ENCODE measurements at places on chromosomes 11 and 22. TPM values are rescaled to one million over a fixed set of nuclear protein-coding genes. Genes with fewer than 3 reads are reported as not detected.

DNA sequence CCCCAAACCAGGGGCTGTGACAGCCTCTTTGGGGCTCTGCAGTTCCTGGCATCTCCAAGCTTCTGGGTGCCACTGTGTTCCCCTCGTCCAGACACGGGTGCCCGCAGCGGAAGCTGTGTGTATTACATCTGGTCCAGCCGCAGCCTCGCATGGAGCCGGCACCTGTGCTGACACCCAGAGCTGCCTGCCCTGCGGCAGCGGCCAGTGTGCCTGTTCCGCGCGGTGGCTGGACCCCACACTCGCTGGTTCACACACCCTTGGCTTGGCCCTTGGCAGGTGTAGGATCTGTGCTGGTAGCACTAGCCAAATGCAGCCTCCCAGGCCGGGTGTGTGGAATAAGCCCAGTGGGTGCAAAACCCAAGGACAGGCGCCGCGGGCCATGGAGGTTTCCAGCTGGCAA lies 24.5 kb upstream of the RNASEH2C start:
- DNase-seq, result no peak

DNA sequence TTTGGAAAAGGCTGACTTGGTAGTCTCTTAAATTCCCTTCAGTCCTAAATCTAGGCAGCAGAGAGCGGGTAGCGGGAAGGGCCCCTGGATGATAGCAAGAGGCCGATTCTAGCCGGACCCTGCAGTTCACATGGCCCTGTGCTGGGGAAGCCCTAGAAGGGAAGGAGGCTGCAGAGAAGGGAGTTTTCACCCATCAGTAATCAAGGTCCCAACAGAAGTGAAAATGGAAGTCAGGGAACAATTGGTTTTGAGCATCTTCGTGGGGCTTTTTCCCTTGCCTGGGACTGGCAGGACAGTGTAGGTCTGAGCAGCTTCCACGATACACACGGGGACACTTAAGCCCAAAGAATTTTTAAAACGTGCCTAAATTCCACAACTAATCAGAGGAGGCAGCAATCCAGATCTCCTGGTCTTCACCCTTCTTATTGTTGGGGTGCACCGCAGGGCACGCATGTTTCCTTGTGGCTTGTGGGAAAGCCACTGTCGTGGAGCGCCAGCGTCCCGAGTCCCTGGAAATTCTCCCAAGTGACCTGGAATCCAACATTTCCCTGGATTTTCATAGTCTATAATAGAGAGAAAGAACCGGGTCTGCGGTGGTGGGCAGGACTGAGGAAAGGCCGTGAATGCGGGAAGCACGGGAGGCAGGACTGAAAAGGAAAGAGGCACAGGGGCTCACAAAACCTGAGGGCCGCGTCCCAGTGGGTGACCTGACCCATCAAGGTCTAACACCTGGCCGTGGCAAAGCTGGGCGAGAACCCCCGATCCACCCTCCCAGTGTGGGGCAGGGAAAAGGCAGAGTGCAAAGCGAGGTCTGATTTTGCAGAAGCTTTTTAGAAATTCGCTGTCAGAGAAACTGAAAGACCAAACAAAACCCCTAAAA lies 846 bp upstream of the OAF start:
- no peak for DNase-seq

DNA sequence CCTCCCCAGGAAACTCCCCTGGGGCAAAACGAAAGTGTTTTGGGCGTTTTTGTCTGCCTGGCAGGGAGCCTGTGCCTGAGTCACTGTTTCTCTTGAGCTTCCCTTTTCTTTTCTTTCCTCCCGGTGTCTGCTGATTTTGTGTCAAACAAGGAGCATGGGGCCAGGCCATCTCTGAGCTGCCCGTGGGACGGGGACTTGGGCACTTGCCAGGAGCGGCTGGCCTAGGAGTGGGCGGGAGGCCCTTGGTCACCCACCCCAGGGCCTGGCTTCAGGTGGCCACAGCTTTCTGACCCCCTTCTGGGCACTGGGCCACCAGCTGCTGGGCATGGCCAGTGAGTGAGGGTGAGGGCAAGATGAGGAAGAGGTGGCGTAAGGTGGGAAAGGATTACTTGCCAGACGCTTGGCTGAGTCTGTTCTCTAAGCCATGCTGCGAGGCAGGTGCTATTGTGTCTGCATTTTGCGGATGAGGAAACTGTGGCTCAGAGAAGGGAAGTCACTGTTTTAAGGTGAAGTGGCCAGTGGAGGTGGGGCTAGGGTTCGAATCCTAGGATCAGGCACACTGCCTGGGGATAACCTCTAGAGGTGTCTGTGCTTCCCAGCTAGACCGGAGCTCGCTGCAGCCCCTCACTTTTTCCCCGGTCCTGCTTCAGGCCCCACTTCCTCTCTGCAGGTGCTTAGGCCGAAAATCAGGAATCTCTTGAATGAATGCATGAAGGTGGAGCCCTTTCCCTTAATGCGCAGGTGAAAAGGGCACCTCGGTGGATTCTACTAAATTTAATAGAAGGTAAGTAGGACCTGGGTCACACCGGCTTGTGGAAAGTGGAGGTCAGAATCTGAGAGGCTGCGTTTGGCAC lies 7.8 kb upstream of the NFAM1 start:
- DNase-seq, result no peak

- no peak for DNase-seq
Observed at GRCh38 chr11:59199546-59200422, 12.9 kb downstream of the MPEG1 start.

The C11orf97 gene
- total RNA-seq, result not detected

DNA sequence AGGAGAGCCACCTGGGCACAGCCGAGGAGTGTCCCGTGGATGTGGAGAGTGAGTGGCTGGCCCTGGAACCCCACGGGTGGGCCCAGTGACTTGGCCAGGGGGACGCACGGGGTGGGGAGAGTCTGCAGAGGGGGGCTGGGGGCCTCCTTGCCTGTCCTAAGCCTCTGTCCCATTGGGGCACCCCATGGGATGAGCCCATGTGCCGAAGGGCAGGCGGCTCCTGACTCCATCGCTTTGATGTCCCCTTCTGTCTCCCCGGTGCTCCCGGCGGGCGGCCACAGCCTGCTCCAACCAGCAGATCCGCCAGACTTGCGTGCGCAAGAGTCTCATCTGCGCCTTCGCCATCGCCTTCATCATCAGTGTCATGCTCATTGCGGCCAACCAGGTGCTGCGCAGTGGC lies 9.4 kb downstream of the CABP7 start:
- DNase-seq, result no peak

The TRPT1 gene
- 32.2 TPM for total RNA-seq

The HSPB2 gene
- not detected for total RNA-seq

The RNH1 gene
- total RNA-seq, result 136 TPM

The SAA4 gene
- total RNA-seq, result not detected

DNA sequence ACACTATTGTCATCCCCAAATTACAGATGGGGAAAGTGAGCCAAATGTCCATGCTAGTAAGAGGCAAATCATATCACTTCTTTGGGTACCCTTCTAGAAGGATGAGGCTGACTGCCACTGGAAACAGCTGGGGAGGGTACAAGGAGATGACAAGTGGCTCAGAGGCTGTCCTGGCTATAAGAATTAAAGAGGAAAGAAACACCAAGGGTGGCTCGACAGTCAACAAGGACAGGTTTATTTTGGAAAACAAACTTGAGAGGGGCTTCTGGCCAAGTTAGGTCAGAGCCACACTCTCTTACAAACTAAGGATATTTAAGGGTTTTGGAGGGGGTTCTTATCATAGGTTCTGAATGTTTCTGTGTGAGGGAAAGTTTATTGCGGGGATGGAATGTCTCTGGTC lies 2.1 kb upstream of the MIF start:
- DNase-seq, result no peak

DNA sequence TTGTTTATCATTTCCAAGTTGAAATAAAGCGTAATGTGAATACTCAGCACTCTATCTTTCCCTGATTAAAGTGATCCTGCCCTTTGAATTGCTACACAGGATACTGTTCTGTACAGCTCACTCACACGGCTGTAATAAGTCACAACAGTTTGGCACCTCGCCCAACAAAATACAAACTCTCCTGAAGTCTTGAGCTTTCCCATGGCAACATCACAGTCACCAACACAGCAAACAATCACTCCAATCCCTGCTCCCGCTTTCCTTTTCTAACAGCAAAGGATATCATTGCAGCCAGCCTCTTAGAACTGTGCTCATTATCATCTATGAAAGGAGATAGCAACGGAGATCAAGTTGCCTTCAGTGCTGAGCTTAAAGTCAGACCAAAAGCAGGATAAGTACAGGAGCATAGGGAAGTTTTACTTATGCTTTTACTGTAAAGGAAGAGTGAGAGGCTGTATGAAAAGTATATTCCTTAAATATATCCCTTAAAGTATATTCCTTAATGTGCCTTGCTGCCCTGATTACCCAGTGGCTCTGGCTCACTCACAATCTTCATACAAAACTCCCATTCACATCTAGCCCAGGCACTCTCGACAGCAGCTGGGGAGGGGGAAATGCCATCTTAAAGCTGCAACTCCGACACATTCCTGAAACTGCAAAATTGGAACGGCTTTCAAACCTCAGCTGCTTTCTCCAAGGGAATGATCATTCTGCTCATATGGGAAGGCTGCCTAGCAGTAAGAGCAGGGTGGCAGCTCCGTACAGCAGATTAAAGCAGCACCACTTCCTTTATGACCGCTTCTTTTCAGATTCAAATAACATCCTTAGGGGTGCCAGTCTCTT lies 35.8 kb downstream of the MAML2 start:
- DNase-seq, result no peak

GRCh38 chr11:129951201-129951865 lies 51.3 kb downstream of the PRDM10 start:
- no peak for DNase-seq

The SYT8 gene
- total RNA-seq, result not detected

The UBQLN3 gene
- not detected for total RNA-seq

GRCh38 chr22:22233081-22233480 lies 11.5 kb upstream of the VPREB1 start:
- no peak for DNase-seq

The RFPL1 gene
- total RNA-seq, result not detected

- DNase-seq, result no peak
Observed at GRCh38 chr22:31610611-31611010, 51.4 kb downstream of the PISD start.

The PDE2A gene
- 9.0 TPM for total RNA-seq

The SLC22A8 gene
- total RNA-seq, result not detected

- no peak for DNase-seq
Observed at GRCh38 chr11:75639762-75640181, 29.1 kb downstream of the MAP6 start.

- no peak for DNase-seq
Observed at GRCh38 chr22:24975813-24976341, 23.4 kb downstream of the KIAA1671 start.

- DNase-seq, result no peak
Observed at GRCh38 chr11:119011476-119012053, 6.6 kb downstream of the RPS25 start.

DNA sequence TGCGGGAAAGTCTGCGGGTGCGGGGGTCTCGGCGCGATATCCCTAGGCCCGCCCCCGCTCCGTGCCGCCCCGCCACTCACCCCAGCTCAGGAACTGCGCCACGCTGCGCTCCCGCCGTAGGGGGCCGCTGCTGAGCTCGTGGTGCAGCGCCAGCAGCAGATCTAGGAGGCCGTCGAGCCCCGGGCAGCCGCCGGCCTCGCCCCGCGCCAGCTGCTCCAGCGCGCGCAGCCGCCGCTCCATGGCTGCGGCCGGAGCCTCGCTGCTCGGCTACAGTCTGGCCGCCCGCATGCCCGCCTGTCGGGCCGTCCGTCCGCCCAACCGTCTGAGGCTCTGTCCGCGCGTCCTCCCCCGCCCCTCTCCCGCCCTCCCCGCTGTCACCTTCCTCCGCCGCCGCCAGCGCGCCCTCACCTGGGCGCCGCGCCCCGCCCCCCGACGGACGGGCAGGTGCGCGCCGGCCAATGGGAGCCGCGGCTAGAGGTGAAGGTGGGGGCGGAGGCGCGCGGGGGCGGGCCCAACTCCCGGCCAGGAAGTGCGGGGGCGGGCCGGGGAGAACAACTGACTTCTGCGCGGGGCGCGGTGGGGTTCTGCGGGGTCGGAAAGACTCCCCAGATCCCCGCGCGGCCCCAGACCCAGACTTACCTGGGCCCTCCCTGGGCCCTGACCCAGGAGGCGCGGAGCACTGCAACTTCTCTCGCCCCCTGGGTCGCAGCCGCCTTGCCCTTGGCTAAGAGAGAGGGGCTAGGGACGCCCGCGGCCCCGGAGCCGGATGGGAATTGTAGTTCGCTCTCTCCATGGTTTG lies at the start of gene CDC42BPG:
Gene CDC42BPG, minus strand, starts transcription at position 324 of the 799 bp plus-strand sequence. Its CDS starts 84 bp downstream, at position 240.
- peak; percentile 76 for DNase-seq

The DRD4 gene
- 1.9 TPM for total RNA-seq

- DNase-seq, result no peak
Observed at GRCh38 chr11:78315724-78316123, 101.9 kb downstream of the GAB2 start.

The CTNND1 gene
- 10.4 TPM for total RNA-seq

DNA sequence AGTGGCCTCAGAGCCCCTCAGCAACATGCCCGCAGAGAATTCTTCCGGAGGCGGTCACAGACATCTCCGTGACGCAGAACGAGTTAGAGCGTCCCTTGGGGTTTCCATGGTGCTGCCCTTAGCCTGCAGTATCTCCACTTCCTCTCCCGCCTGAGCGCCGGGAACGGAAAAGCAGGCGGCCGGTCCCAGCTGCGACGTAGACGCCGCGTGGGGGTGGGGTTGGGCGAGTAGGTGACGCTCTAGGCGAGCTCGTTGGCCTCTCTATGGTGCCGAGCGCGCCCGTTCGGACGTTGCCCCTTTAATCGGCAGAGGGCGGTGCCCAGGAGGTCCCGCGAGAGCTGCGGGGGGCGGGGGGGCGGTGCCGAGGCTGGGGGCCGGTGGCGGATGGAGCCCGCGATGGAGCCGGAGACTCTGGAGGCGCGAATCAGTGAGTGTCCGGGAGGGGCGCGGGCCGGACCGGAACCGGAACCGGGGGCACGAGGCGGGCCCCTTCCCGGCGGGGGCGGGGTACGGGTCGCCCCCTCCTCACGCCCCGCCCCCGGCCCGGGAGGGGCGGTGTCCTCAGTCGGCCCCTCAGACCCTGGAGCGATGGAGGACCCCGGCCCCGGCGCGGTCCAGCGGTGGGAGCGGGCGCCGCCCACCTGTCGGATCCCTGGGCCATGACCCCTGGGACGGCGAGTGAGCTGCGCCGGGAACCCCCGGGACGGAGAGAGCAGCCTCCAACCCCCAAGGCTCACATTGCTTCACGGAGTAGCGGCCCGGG lies at the start of gene GGA1:
Gene GGA1, plus strand, starts transcription at position 358 of the 763 bp plus-strand sequence. Its CDS starts 27 bp downstream, at position 385.
- DNase-seq, result peak; percentile 98

- no peak for DNase-seq
Observed at GRCh38 chr22:46609724-46610201, 10.4 kb upstream of the GRAMD4 start.

GRCh38 chr11:72441752-72442207 lies 7.4 kb upstream of the CLPB start:
- no peak for DNase-seq

- DNase-seq, result no peak
Observed at GRCh38 chr22:27262361-27262760, 539.2 kb downstream of the MN1 start.

- DNase-seq, result no peak
Observed at GRCh38 chr11:129143335-129143734, 48.8 kb downstream of the ARHGAP32 start.
